ENCODE measurements at places on chromosomes 7 and 10.

DNA sequence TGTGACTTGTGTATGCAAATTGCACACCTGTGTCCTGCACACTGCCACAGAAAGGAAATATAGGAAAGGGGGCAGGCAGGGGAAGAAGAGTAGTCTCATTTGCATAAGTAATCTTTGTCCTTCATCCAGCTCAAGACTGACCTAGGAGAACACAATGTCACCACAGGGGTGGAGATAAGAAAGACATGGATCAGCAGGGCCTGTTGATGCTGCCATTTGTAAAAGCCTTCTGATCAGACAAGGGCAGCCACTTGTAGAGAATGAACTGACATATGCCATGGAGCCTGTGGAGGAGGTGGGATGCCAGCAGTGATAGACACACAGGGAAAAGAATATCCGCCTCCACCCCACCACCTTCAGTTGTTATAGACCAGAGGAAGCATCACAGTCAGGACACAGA lies 528.9 kb downstream of the HTR7 start:
- no peak for DNase-seq

DNA sequence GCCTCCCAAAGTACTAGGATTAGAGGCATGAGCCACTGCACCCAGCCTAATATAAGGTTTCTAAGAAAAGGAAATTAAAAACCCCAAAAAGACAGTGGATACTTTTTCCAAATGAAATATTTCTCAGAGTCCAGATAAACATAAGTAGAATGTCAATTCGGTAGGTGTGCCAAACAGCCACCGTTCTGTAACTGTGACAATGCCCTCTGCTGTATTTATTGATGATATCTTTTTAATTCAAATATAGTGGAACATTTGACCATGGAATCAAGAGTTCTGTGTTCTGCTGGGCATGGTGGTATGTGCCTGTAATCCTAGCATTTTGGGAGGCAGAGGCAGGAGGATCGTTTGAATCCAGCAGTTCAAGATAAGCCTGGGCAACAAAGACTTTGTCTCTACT lies 28.8 kb upstream of the ZRANB1 start:
- no peak for DNase-seq

- no peak for DNase-seq
These were observed 5.1 kb downstream of the ELFN1 start for GRCh38 chr7:1675036-1675671.

- DNase-seq, result no peak
These were observed 68.0 kb upstream of the PRR15 start for GRCh38 chr7:29495653-29496052.

DNA sequence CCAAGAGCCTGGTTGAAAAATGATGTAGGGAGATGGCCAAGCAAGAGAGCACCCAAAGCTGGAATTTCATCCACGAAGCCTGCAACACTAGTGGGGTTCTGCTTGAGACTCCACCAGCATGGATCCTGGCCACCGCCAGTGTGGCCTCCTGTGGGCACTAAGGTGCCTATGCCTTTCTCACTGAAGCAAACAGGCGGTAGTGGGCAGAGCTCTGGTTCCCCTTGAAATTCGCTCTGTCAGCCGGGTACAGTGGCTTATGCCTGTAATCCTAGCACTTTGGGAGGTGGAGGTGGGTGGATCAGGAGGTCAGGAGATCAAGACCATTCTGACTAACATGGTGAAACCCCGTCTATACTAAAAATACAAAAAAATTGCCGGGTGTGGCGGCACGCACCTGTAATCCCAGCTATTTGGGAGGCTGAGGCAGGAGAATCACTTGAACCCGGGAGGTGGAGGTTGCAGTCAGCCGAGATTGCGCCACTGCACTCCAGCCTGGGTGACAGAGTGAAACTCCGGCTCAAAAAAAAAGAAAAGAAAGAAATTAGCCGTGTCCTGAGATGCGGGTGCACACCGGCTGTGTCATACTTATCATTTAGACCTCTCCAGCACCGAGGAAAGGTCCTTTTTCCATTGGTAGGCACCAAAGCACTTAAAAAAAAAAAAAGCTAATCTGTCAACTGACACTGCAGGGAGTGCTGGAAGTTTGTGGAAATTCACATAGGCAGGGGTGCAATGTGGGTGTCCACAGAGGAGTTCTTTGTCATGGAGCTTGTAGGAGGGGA lies 28.3 kb downstream of the CCM2 start:
- DNase-seq, result no peak
